ENCODE measurements at places on chromosomes 13 and 19. TPM values are rescaled to one million over a fixed set of nuclear protein-coding genes. Genes with fewer than 3 reads are reported as not detected.
A peak's percentile ranks its signal among the peaks of the same experiment; 100 is the strongest.

The RBM42 gene
- 27.9 TPM for total RNA-seq

The ZSCAN4 gene
- total RNA-seq = not detected

The WDR87 gene
- not detected for total RNA-seq

The C13orf42 gene
- not detected for total RNA-seq

The TBXA2R gene
- 1.9 TPM for total RNA-seq

The ZNF497 gene
- total RNA-seq = 0.89 TPM

The MBD3L3 gene
- total RNA-seq = not detected

The ZNF845 gene
- total RNA-seq = 5.6 TPM

The C19orf18 gene
- 0.13 TPM for total RNA-seq

The SLC7A10 gene
- not detected for total RNA-seq

The COMMD6 gene
- 45.7 TPM for total RNA-seq

The TMPRSS9 gene
- total RNA-seq = not detected

The C13orf46 gene
- 0.13 TPM for total RNA-seq

DNA sequence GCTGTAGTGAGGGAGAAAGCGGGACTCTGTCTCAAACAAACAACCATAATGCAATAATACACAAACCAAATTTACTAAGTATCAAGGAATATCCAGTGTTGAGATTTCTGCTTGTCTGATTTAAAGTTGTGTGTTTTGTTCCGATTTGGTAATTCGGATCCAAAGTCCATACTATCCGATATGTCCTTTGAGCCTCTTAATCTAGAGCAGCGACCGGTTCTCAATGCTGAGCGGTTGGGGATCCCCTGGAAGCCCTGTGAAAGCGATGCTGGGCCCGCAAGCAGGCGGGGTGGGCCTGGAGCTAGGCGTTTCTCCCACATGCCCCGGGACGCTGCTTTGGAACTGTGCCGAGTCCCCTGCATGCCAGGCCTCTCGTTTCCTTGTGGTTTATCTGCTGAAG, 20.2 kb downstream of the C19orf44 start:
- no peak for DNase-seq

DNA sequence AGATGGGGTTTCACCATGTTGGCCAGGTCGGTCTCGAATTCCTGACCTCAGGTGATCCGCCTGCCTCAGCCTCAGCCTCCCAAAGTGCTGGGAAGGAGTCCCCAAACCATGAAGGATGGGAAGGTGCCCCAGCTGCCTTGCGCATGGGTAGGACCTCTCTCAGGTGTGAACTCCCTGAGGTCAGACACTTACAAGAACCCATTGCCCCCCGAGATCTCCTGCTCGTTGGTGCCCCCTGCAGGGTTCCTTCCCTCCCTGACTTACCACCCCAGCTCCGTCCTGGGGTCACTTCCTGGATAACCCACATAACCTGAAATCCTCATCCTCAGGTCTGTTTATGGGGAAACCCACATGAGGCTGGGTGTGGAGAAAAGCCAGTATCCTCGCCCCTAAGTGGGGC, 41.7 kb downstream of the UNC13A start:
- DNase-seq = no peak

GRCh38 chr13:111604097-111604496, 283.7 kb downstream of the TEX29 start:
- DNase-seq = no peak

DNA sequence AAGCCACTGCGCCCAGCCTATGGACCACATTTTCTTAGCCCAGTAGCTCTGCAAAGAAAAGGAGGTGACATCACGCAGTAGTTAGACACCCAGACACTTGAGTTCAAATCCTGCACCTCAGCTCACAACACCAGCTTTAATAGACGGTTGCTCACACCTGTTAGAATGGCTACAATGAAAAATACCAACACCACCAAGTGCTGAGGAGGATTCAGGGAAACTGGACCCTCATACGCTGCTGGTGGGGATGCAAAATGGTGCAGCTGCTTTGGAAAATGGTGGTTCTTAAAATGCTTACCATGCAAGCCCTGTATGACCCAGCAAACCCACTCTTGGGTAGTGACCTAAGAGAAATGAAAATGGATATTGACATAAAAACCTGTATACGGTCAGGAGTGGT, 11.7 kb upstream of the DOCK6 start:
- DNase-seq = no peak

- peak; percentile 41 for DNase-seq
Measured at GRCh38 chr13:36880961-36881360, 39.1 kb downstream of the SMAD9 start.

DNA sequence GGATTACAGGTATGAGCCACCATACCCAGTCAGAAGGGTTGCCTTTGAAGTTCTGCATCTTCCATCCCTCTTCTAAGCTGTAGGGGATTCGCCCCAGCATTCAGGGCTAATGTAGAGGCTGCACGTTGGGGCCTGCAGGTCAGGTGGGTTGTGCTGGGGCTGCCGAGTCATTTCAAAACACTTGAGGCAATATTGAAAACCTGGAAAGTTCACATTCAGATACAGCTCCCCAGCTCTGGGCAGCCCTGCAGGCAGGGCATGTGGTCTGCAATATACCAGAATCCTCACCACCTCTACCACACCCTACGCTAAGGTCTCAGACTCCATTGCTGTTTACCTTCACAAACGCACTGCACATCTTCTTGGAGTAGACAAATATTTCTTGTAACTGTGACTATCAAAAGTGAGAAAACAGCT, 24.6 kb downstream of the CCNE1 start:
- DNase-seq = no peak

GRCh38 chr13:53100394-53101063, 71.9 kb downstream of the OLFM4 start:
- no peak for DNase-seq

GRCh38 chr19:18969931-18970659, 29.1 kb upstream of the HOMER3 start:
- no peak for DNase-seq

- DNase-seq = no peak
Measured at GRCh38 chr19:46660551-46661019, 397 bp downstream of the DACT3 start.

DNA sequence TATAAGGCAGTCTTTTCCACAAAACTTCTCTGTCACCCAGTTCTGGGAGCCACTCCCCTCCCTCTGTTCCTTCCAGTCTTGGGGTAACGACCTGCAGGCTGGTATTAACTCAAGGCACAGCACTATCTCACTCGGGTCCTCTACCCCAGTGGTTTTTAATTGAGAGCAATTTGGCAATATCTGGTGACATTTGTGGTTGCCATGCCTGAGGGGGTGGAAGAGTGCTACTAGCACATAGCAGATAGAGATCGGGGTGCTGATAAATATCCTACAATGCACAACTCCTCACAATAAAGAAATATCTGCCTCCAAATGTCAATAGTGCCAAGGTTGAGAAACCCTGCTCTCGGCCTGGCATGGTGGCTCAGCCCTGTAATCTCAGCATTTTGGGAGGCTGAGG, 117.7 kb upstream of the ABCC4 start:
- no peak for DNase-seq

DNA sequence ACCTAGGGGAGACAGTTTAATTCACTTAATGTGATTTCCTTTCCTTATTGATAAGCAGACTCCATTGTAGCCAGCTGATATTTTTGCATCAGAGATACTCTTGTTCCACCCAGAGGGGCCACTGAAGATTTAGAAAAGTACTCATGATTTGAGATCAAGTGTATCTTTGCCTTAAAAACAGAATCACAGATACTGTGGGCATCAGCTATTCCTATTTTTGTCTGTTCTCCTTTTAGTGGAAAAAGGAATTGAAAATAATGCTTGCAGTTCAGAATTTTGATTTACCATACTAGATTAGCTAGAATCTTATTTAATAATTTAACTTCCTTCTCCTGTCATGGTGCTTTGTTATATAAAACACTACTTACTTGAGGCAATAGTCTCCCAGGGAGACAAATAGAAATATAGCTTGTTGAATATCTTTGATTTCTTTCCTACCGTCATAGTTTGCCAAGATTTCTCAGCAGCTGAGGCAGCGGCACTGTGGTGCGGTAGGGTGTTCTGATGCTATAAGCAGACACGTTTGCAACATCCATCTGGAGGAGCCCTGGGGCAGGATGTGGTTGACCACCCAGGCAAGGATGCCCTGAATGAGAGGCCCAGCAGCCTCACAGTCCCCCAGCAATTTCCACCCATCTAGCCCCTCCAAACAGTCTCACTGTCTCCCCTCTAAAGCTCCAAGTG, 47.0 kb upstream of the RAP2A start:
- DNase-seq = no peak

GRCh38 chr19:34493649-34494044, 12.1 kb downstream of the WTIP start:
- DNase-seq = no peak

DNA sequence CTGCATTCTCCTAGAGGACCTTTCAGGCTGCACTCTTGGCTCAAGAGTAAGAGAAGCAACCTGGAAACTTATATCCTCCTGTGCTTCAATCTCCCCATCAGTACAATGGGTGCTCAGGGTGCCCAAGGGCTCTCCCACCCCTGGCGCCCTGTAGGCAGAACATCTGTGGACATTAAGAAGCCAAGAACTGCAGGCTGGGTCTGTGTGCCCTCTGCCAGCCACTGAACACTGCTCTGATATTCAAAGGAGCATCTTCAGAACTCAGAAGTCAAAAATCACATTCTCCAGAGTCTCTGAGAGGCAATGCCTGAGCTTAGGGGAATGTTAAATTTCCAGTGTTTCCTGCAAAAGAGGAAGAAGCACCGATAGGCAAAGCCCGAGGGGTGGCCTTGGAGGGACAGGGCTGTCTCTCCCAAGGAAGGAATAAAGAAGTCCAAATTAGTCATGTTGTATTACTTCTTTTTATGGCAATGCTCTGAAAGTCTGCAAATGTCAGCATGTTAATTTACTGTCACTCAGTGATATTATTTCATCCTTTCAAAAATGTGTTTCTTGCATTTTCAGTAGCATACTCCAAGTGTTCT, 88.1 kb downstream of the TSHZ3 start:
- DNase-seq = no peak

GRCh38 chr13:105008604-105009003, 1526.9 kb downstream of the EFNB2 start:
- DNase-seq = no peak

GRCh38 chr19:10001899-10002298, 8.4 kb downstream of the COL5A3 start:
- DNase-seq = peak; percentile 8

DNA sequence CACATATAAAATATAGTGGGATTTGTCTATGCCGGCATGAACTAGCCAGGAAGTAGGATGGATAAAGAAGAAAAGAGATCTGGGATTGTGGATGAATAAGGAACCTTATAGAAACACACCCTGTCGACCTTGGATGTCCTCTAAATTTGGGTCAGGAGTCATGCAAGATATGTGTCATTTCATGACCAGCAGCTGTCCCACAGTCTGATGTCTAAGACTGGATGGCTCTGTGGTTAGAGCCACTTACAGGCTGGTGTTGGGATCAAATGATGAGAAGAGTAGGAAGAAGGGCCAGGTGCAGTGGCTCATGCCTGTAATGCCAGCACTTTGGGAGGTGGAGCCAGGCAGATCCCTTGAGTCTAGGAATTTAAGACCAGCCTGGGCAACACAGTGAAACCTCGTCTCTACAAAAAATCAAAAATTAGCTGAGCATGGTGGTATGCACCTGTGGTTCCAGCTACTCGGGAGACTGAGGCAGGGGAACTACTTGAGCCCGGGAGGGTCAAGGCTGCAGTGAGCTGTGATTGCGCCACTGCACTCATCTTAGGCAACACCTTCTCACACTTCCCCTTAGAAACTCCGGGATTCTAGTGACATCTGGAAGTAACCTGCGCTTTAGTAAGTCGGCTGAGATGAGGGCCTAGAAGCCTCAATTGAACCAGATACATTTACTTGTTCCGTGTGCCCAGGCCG, 30.8 kb downstream of the TMED1 start:
- no peak for DNase-seq

- no peak for DNase-seq
Measured at GRCh38 chr13:29136341-29136740, 316.2 kb downstream of the MTUS2 start.

GRCh38 chr19:28168557-28168956, 1044.4 kb downstream of the UQCRFS1 start:
- no peak for DNase-seq

DNA sequence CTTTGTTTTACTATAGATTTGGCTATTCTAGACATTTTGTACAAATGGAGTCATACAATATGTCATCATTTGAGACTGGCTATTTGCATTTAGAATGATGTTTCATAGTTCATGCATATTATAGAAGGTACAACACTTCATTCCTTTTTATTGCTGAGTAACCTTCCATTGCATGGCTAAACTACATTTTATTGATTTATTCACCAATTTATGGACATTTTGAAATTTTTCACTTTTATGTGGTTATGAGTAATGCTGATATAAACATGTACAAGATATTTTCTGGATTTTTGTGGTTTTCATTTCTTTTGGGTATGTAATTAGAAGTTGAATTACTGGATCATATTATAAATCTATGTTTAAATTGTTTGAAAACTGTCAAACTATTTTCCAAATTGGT, 710.3 kb upstream of the SLITRK5 start:
- no peak for DNase-seq

Measured in dermis microvascular lymphatic vessel endothelial cell (primary cell).